Stimulated activated CD4-positive, alpha-beta T cell treated with anti-CD3 and anti-CD28 coated beads, Interleukin-12 subunit alpha, Interleukin-12 subunit beta, amount 100 ng/mL, for 24 hours (primary cell): ENCODE measurements at places on chromosomes 6 and 20.
A peak's percentile ranks its signal among the peaks of the same experiment; 100 is the strongest.

GRCh38 chr6:156017838-156018237 is 562.2 kb upstream of the NOX3 start:
- no peak for DNase-seq

- no peak for DNase-seq
Measured at GRCh38 chr6:54981276-54981609, 134.7 kb downstream of the FAM83B start.

DNA sequence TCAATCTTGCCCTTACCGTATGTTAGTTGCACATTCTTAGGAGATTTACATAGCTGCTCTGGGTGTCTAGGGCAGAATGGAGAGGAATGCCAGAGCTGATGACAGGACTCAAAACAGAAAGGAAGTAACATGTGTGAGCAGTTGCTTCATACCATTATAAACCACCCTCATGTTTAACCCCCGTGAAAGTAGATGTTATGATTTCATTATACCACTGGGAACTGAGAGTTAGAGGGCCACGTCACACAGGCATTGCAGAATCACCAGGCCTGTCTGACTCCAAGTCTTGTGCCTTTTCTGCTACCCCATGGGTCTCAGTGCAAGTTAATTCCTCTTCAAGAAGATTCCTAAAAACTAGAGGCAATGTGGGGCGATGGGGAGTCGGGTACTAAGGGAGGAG is 23.5 kb upstream of the SIM1 start:
- no peak for DNase-seq

GRCh38 chr20:56552911-56553629 is 20.0 kb downstream of the FAM209B start:
- no peak for DNase-seq

DNA sequence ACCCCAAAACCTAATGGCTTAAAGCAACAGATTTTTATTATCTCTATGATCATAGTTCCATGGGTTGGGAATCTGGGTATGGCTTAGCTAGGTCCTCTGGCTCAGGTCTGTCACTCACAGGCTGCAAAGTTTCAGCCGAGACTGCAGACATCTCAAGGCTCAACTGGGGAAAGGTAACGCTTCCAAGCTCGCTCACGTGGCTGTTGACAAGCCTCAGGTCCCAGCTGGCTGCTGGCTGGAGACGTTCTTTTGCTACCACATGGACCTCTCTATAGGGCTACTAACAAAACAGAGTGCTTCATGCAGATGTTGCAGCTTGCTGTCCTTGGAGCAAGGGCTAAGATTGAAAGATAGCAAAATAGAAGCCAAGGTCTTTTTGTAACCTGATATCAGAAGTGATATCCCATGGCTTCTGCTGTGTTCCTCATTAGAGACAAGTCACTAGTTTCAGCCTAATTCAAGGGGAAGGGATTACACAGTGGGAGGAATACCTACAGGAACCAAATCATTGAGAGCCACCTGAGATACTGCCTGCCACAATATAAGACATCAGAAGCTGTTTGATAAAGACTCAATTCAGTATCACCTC is 6.6 kb downstream of the HTR1E start:
- no peak for DNase-seq

GRCh38 chr6:119934816-119935215 is 585.3 kb upstream of the MAN1A1 start:
- DNase-seq: no peak

DNA sequence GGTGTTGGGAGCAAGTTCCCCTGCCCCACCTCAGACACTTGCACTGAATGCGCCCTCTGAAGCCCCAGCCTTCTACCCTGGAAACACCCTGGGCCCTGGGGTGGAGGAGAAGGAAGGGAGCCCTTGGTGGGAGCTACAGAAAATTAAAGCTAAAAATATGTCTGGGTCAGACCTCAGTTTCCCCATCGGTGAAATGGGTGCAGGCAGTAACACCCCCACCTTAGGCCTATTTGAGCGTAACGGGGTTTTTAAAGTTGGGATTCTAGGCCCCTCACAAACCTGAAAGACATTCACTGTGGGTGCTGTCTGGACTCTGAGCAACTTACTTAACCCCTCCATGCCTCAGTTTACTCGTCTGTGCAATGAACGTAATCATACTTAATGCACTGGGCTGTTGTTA is 19.3 kb upstream of the CDH22 start:
- no peak for DNase-seq

- no peak for DNase-seq
Measured at GRCh38 chr6:31727717-31728671, 1.1 kb downstream of the DDAH2 start.

GRCh38 chr20:37933786-37934633 is 31.1 kb downstream of the VSTM2L start:
- no peak for DNase-seq

GRCh38 chr20:57587278-57587988 is 26.5 kb downstream of the PCK1 start:
- DNase-seq: no peak

DNA sequence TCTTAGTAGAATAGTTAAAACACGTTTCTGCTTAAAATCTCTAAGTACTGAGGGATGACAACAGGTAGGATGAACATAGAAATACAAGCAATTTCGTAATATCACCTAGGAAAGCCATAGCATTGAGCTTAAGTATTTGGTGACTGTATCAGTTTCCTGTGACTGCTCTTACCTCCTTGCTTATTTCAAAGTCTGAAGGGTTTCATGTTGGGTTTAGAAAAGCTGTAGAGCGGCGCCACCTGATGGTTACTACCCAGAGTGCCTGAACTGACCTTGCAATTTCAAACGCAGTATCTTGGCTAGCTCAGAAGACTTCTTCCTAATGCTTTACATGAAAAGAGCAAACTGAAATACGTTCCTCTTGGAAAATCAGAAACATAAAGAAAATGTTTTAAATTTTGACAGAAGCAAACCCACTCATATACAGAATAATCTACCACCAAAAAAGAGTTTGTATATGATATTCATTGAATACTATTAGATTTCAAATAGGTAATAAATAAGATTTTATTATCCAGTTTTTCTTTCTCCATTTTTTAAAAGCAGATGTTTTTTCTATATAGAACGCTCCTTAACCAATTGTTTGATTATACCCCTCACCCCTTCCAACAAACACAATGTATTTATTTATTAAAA is 82.3 kb upstream of the RIPOR2 start:
- peak; percentile 59 for DNase-seq

DNA sequence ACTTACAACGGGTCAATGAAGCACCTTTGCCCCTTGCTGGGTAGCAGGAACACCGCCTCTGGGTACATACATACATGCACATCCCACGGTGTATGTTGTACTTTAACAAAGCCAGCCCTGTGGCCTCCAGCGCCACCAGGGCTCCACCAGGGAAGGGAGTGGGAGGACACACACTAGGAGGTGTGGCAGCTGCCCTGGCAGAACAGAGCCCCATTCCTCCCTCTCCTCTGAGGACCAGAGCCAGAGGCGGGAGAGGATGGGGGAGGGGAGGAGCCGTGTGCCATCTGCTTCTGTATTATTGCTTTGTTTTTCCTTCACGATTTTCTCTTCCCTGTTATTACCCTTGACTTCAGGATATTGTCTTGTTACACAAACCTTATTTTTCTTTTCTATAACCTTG is 105.8 kb upstream of the TRAF3IP2 start:
- no peak for DNase-seq

- no peak for DNase-seq
Measured at GRCh38 chr6:38233161-38233791, 406.5 kb downstream of the BTBD9 start.

GRCh38 chr6:167730441-167730840 is 96.3 kb upstream of the AFDN start:
- DNase-seq: no peak

- DNase-seq: no peak
Measured at GRCh38 chr6:147281895-147282565, 77.8 kb downstream of the STXBP5 start.

- DNase-seq: no peak
Measured at GRCh38 chr20:54025251-54025771, 45.1 kb downstream of the BCAS1 start.

DNA sequence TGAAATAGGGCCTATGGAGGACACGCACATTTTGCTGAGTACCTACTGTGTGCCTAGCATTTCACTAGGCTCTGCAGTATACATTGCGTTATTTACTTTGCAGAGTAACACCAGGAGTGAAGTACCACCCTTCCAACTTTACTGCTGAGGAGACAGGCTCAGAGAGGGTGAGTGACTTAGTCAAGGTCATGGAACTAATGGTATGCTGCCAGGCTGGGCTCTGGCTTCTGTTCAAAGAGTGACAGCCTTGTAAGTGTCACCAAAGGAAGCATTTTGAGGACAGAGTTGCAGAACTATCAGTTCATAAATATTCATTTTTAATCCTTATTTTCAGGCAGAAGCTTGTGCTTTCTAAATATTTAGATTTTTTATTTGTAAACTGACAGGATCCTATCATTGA is 754.9 kb upstream of the CHD6 start:
- DNase-seq: no peak

GRCh38 chr6:158152659-158153058 is 15.4 kb downstream of the SERAC1 start:
- no peak for DNase-seq

DNA sequence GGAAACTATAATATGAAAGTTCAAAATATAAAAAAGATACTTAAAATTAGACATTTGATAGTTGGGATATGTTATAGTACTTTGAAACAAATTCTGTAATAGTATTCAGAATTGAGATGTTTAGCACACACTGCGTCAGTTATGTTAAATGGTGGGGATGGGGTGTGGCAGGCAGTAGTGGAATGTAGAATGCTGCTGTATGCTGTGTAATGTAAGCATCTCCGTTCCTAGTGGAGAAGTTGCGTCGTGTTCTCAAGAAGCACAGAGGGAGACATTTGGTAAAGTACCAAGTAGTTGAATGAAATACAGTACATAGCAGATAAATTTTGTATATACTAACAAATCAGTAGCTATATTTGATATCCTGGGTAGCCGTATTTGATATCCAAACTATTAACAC is 192.4 kb downstream of the ZFAND3 start:
- no peak for DNase-seq

- DNase-seq: no peak
Measured at GRCh38 chr6:26086211-26086610, 1.0 kb upstream of the HFE start.
